ENCODE measurements at places on chromosomes 3 and 15. TPM values are rescaled to one million over a fixed set of nuclear protein-coding genes. Genes with fewer than 3 reads are reported as not detected.

DNA sequence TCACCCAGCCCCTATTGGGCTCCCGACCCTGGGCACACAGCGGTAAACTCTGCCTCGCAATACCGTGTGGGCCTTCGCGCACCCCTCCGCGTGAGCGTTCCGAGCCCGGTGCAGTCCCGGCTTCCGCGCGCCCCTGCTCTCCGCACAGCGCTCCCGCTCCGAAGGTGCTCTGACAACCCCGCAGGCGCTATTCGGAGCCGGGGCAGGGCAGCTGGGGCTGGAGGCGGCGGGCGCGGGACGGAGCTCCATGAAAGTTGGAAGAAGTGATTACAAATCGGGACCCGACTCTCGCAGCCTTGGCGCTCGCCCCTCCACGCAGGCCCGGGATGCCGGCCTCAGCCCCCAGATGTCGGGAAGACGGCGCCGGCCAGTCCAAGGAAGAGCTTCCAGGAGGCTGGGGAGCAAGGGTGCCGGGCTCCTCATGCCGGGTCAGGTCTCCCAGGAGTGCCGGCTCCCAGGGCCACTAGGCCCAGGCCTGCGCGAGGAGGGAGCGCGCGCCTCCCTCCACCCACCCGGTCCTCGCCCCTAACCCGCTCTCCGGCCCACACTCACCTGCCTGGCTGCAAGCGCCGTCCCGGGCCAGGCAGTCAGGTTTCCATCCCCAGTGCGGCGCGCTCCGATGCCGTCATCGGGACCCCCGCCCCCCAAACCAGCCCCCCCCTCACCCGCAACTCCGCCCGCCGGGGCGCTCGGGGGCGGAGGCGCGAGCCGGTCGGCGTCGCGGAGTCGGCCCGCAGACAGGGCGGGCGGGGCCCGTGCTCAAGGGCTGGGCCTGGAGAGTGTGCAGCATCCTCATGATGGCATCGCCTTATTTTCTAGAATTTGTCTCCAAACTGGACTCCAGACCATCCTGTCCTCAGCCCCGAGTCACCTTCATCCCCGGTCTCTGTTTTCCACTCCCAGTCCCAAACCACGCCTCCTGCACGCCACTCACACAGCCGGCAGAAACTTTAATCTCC, at the start of gene KIF7:
Gene KIF7, minus strand, starts transcription at position 621 of the 959 bp plus-strand sequence. CDS start 2,537 bp downstream, outside the sequence.
- peaks cover 14% of the 10 kb centered on the region for H3K4me1 ChIP-seq
- peak within 1 kb of the TSS; percentile 57 for H3K4me3 ChIP-seq
- peaks cover 48% of the 10 kb centered on the region for H3K27me3 ChIP-seq
- peak within 1 kb of the TSS; percentile 47 for H3K27ac ChIP-seq
- peaks cover 2% of the 10 kb centered on the region for H3K36me3 ChIP-seq
- DNase-seq = no peak

SLC2A2 gene
- total RNA-seq = not detected

DNA sequence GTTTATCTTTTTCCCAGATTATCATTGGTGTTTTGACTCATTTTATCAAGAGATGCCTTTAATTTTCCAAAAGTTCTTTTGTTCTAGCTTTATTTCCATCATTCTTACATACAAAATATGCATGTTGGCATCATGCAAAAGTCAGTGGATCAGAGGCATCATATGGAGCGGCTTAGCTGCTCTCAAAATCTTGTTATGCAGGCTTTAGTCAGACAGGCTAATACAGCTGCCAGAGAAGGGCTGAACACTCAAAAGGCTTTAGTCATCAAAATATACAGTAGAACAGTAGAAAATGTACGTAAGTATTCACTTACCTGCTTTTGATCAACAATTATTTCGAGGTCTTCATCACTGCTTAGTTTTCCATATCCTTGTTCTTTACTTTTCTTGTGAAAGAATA, 65.5 kb downstream of the PEX5L start:
- no peak for DNase-seq
- peaks cover 13% of the 10 kb centered on the region for H3K4me1 ChIP-seq
- no peaks in the 10 kb centered on the region for H3K36me3 ChIP-seq
- H3K4me3 ChIP-seq = no peak overlapping the region
- peaks cover 11% of the 10 kb centered on the region for H3K27me3 ChIP-seq

FAM107A gene
- not detected for total RNA-seq

- H3K4me3 ChIP-seq = no peak overlapping the region
- H3K27me3 ChIP-seq = no peaks in the 10 kb centered on the region
- no peaks in the 10 kb centered on the region for H3K4me1 ChIP-seq
- no peak for DNase-seq
These were observed 32.5 kb downstream of the DCUN1D1 start for GRCh38 chr3:182947888-182948287.

- peaks cover 24% of the 10 kb centered on the region for H3K4me1 ChIP-seq
- DNase-seq = peak; percentile 32
- H3K27ac ChIP-seq = peak overlapping the region; percentile 84
- H3K4me3 ChIP-seq = no peak overlapping the region
These were observed 41.5 kb downstream of the HRH1 start for GRCh38 chr3:11195721-11196332.

FBXO40 gene
- total RNA-seq = not detected

All from activated CD4-positive, alpha-beta T cell treated with anti-CD3 and anti-CD28 coated beads, Interleukin-2, amount 10 ng/mL, durations not matched to agents 7 days and 5 days (primary cell).